ENCODE measurements at places on chromosomes 16 and 17.

- DNase-seq = no peak
- no peaks in the 10 kb centered on the region for H3K27me3 ChIP-seq
- H3K4me1 ChIP-seq = no peaks in the 10 kb centered on the region
- H3K4me3 ChIP-seq = no peak overlapping the region
Observed at GRCh38 chr17:44493339-44493738, 9.9 kb downstream of the GPATCH8 start.

- H3K27me3 ChIP-seq = no peaks in the 10 kb centered on the region
- no peaks in the 10 kb centered on the region for H3K36me3 ChIP-seq
- no peak overlapping the region for H3K4me3 ChIP-seq
- peak; percentile 73 for DNase-seq
- H3K27ac ChIP-seq = peak overlapping the region; percentile 25
Observed at GRCh38 chr16:89383095-89384003, 107.0 kb downstream of the ANKRD11 start.

- H3K4me1 ChIP-seq = no peaks in the 10 kb centered on the region
- H3K27ac ChIP-seq = no peak overlapping the region
- H3K27me3 ChIP-seq = no peaks in the 10 kb centered on the region
- no peak overlapping the region for H3K4me3 ChIP-seq
- no peaks in the 10 kb centered on the region for H3K36me3 ChIP-seq
Observed at GRCh38 chr16:49437344-49437743, 63.7 kb downstream of the C16orf78 start.

DNA sequence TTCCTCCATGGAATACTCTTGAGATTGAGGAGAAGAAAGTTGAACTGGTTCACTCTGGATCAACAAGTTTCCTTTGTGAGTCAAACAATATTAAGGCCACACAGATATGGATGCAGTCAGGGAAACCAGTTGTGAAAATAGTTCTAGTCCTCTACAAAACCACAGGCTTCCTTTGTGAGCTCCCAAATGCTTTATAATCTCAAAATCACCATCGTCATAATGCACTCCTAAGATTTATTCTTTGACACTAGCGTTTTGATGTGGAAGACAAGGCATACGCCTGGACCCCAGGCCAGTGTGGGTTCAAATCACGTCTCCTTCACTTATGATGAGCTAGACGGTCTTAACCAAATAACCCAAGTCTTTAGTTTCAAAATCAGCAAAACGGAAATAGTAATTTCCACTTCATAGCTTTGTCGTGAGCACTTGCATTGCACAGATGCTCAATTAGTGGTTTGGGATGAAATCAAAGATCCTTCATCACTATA lies 142.6 kb downstream of the STX8 start:
- no peaks in the 10 kb centered on the region for H3K36me3 ChIP-seq
- no peak overlapping the region for H3K27ac ChIP-seq
- H3K4me1 ChIP-seq = no peaks in the 10 kb centered on the region
- no peaks in the 10 kb centered on the region for H3K27me3 ChIP-seq
- no peak overlapping the region for H3K4me3 ChIP-seq

- H3K27me3 ChIP-seq = no peaks in the 10 kb centered on the region
- no peaks in the 10 kb centered on the region for H3K36me3 ChIP-seq
- no peak overlapping the region for H3K4me3 ChIP-seq
- H3K27ac ChIP-seq = peak overlapping the region; percentile 79
Observed at GRCh38 chr17:77422748-77423113, 282.0 kb downstream of the SEC14L1 start.

- no peak overlapping the region for H3K27ac ChIP-seq
- H3K36me3 ChIP-seq = no peaks in the 10 kb centered on the region
- no peaks in the 10 kb centered on the region for H3K27me3 ChIP-seq
- no peak for DNase-seq
- no peaks in the 10 kb centered on the region for H3K4me1 ChIP-seq
- H3K4me3 ChIP-seq = no peak overlapping the region
Observed at GRCh38 chr17:72901657-72902056, 190.8 kb downstream of the SLC39A11 start.

DNA sequence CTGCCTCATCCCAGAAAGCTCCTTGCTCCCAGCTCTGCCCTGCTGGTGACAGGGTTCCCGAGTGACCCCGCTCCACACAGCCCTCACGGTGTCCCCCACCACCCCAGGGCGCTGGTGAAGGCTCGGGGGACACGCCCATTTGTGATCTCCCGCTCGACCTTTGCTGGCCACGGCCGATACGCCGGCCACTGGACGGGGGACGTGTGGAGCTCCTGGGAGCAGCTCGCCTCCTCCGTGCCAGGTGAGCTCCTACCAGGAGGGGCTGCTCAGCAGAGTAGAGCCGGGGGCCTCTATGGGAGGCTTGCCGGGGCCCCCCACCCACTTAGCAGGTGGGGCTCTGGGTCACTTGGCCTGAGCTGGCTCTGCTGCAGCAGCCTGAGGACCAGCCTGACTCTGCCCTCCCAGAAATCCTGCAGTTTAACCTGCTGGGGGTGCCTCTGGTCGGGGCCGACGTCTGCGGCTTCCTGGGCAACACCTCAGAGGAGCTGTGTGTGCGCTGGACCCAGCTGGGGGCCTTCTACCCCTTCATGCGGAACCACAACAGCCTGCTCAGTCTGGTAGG lies 11.2 kb downstream of the GAA start:
- H3K4me1 ChIP-seq = no peaks in the 10 kb centered on the region
- no peaks in the 10 kb centered on the region for H3K27me3 ChIP-seq
- DNase-seq = no peak

DNA sequence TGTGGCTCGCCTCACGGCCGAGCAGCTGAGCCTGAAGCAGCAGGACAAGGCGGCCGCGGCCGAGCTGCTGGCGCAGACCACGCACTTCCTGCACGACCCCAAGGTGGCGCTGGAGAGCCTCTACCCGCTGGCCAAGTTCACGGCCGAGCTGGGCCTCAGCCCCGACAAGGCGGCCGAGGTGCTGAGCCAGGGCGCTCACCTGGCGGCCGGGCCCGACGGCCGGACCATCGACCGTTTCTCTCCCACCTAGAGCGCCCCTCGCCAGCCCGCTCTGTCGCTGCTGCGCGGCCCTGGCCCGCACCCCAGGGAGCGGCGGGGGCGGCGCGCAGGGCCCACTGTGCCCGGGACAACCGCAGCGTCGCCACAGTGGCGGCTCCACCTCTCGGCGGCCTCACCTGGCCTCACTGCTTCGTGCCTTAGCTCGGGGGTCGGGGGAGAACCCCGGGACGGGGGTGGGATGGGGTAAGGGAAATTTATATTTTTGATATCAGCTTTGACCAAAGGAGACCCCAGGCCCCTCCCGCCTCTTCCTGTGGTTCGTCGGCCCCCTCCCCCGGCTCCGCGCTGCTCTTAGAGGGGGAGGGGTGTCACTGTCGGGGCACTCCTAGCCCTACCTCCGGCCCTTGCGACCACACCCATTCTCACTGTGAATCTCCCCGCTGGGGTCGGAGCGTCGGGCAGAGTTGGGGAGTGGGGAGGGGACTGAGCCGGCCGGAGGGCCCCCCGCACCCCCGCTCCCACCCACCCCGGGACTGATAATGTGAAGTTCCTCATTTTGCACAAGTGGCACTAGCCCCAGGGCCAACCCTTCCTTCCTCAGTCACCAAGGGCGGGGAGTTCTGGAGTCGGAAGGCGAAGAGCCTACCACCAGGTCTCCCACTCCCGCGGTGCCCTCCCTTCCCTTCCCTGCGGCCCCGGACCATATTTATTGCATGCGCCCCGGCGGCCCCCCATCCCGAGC lies 4.0 kb downstream of the HIC1 start:
- peak; percentile 90 for DNase-seq
- peaks cover 35% of the 10 kb centered on the region for H3K4me1 ChIP-seq
- peak overlapping the region; percentile 39 for H3K27ac ChIP-seq
- peak overlapping the region; percentile 16 for H3K4me3 ChIP-seq
- H3K36me3 ChIP-seq = no peaks in the 10 kb centered on the region
- no peaks in the 10 kb centered on the region for H3K27me3 ChIP-seq

DNA sequence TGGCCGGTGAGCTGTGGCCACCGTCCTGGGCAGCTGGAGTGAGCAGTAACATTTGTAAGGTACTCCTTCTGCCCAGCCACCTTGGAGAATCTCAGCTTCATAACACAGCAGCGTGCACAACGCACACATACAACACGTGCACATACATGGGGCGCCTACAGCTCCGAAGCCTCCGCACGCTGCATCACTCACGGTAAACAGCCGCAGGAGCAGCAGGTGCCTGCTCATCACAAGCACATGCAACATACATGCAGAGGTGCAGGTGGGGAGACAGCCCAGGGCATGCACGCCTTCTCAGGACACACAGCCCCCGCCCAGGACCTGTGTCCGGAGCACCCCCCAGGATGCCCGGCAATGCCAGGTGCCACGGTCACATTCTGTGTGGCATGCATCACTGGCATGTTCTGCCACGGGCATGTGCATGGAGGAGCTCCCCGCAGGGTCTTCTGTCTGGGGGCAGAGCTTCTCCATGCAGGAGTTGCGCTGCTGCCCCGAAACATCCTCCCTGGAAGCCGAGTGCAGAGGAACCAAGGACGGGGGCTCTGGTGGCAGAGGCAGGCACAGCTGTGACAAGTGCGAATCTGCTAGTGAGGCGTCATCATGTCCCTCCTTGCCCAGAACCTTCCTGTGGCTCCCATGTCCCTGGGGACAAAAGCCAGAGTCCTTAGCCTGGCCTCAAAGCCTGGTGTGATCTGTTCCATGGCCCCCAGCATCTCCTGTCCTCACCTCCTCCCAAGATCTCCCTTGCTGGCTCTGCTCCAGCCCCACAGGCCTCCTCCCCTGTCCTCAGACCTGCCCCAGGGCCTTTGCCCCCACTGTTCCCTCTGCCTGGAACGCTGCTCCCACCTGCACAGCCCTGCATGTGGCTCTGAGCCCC lies 184.0 kb upstream of the GSE1 start:
- no peaks in the 10 kb centered on the region for H3K27me3 ChIP-seq
- no peak overlapping the region for H3K27ac ChIP-seq
- no peaks in the 10 kb centered on the region for H3K4me1 ChIP-seq

- no peaks in the 10 kb centered on the region for H3K27me3 ChIP-seq
- H3K4me3 ChIP-seq = no peak overlapping the region
- DNase-seq = no peak
- no peak overlapping the region for H3K27ac ChIP-seq
- no peaks in the 10 kb centered on the region for H3K36me3 ChIP-seq
Observed at GRCh38 chr17:48787828-48788227, 29.2 kb downstream of the TTLL6 start.

- H3K36me3 ChIP-seq = no peaks in the 10 kb centered on the region
- no peak overlapping the region for H3K27ac ChIP-seq
- no peaks in the 10 kb centered on the region for H3K27me3 ChIP-seq
- H3K4me1 ChIP-seq = no peaks in the 10 kb centered on the region
Observed at GRCh38 chr17:82412535-82413520, 5.3 kb upstream of the HEXD start.

- H3K27me3 ChIP-seq = no peaks in the 10 kb centered on the region
- DNase-seq = no peak
- no peak overlapping the region for H3K27ac ChIP-seq
- no peak overlapping the region for H3K4me3 ChIP-seq
- H3K36me3 ChIP-seq = no peaks in the 10 kb centered on the region
Observed at GRCh38 chr17:61128661-61129115, 271.0 kb upstream of the TBX2 start.

GRCh38 chr16:27398894-27399853 lies 2.8 kb upstream of the IL21R start:
- no peaks in the 10 kb centered on the region for H3K36me3 ChIP-seq
- no peaks in the 10 kb centered on the region for H3K27me3 ChIP-seq
- no peak overlapping the region for H3K27ac ChIP-seq
- no peak for DNase-seq

- H3K36me3 ChIP-seq = peaks cover 17% of the 10 kb centered on the region
- H3K4me1 ChIP-seq = no peaks in the 10 kb centered on the region
- DNase-seq = no peak
- no peak overlapping the region for H3K27ac ChIP-seq
Observed at GRCh38 chr16:4443271-4443670, 17.6 kb downstream of the DNAJA3 start.

DNA sequence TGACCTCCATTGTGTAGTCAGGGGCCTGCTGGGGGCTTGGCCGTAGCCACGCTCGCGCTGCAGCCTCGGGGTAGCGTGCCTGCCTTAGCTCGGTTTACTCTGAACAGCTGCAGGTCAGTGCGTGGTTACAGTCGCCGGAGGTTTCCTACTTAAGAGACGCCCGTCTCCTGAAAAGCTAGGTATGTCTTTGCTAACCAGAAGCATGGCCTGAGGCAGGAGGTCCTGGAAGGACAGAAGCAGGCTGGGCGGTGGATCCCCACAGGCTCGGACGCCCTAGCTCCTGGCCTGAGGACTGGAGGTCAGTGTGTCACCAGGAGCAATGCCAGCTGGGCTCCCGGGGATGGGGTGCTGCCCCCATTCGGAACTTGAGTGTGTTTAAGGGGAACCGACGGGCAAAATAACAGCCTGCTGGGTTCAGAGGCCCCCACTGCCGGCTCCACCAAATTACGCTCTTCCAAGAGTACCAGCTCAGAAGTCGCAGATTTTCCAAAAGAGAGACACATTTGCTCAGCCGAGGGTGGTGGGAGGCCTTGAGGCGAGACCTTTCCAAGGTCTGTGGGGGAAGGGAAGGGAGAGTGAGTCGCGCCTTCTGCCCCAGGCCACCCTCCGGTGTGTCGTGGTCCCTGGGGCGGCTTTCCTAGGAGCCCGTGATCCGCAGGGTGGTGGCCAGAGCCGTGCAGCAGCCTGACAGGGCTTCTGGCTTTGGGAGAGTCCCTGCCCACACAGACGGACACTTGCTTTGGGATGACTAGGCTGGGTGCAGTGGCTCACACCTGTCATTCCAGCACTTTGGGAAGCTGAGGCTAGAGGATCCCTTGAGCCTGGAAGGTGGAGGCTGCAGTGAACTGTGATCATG lies 3.9 kb upstream of the GNG13 start:
- H3K36me3 ChIP-seq = no peaks in the 10 kb centered on the region
- H3K4me3 ChIP-seq = no peak overlapping the region
- H3K27me3 ChIP-seq = no peaks in the 10 kb centered on the region
- DNase-seq = no peak

DNA sequence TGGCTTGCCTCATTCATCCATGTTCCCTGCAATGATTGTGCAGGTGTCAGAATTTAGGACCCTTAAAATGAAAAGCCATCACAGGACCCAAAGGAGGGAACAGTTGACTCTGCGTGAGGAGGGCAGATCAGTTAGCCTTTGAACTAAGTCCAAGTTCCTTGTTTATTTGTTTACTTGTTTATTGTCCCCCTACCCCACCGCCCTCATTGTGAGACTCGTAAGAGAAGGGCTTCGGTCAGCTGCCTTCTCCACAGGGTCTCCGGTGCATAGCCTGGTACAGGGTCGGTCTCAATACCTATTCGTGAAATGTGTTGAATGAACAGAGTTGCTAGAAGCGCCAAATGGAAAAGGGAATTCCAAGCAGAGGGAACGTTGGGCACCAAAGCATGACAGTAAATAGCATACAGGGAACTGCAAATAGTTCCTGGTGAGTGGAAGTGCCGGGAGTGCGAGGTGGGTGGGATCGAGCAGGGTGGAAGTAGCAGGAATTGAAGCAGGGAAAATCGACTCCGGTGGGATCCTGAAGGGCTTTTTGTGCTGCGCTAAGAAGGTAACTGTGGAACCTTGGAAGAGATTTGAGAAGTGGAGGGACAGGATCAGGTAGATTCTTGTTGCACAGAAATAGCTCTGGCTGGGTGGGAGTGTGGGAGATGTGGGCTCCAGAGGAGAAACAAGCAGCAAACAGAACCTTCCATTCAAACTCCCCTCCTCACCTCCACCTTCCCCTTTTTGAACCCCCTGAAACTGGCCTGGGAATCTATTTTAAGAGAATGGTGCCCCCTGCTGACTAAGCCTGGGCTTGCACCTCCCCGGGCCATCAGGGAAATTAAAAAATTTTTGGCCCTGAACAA lies 12.7 kb downstream of the SLC35B1 start:
- no peak overlapping the region for H3K27ac ChIP-seq
- no peaks in the 10 kb centered on the region for H3K4me1 ChIP-seq
- DNase-seq = no peak
- H3K27me3 ChIP-seq = no peaks in the 10 kb centered on the region

GRCh38 chr17:81337476-81337879 lies 42.4 kb upstream of the SLC38A10 start:
- no peaks in the 10 kb centered on the region for H3K36me3 ChIP-seq
- H3K4me3 ChIP-seq = no peak overlapping the region
- H3K27me3 ChIP-seq = no peaks in the 10 kb centered on the region
- H3K4me1 ChIP-seq = peaks cover 51% of the 10 kb centered on the region
- peak; percentile 73 for DNase-seq

Data from right lobe of liver (tissue), 6 donors.